Stimulated activated CD8-positive, alpha-beta memory T cell treated with anti-CD3 and anti-CD28 coated beads, Interleukin-7, amount 100 ng/mL, for 1 hour (primary cell): ENCODE measurements at places on chromosomes 2 and 18.

DNA sequence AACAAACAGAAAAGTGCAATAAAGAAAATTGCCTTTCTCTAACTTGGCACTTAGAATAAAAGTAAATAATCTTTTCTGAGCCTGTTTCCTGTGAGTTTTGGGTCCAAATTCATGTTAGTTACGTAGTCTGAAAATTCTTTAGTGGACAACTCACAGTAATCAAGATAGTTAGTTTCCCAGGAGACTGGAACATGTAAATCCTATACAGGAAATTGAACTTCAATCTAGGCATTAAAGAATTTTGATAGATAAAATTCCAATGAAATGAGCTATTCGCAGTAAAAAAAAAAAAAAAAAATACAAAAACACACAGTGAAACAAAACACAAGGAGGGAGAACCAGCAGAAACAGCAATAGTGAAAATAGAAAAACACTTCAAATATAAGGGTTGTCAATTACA, 83.8 kb upstream of the REG3G start:
- DNase-seq = no peak

DNA sequence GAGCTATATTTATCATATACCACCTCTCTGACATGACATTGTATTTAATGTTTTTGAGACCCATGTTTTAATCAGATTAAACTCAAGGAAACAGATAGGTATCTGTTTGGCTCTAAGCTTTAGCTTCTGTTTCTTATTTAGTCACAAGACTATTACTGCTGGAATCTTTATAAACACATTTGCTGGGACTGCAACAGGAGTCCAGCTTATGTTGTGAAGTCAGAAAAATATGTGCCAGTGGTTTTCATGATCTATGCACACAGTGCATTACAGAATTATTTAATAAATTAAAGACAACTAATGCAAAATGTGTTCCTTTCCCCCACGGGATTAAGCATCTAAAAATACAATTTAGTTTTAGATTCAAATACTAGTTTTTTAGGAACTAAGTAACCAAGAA, 338.9 kb downstream of the ZEB2 start:
- DNase-seq = no peak

- no peak for DNase-seq
Measured at GRCh38 chr18:75455249-75456198, 28.0 kb upstream of the SMIM21 start.

DNA sequence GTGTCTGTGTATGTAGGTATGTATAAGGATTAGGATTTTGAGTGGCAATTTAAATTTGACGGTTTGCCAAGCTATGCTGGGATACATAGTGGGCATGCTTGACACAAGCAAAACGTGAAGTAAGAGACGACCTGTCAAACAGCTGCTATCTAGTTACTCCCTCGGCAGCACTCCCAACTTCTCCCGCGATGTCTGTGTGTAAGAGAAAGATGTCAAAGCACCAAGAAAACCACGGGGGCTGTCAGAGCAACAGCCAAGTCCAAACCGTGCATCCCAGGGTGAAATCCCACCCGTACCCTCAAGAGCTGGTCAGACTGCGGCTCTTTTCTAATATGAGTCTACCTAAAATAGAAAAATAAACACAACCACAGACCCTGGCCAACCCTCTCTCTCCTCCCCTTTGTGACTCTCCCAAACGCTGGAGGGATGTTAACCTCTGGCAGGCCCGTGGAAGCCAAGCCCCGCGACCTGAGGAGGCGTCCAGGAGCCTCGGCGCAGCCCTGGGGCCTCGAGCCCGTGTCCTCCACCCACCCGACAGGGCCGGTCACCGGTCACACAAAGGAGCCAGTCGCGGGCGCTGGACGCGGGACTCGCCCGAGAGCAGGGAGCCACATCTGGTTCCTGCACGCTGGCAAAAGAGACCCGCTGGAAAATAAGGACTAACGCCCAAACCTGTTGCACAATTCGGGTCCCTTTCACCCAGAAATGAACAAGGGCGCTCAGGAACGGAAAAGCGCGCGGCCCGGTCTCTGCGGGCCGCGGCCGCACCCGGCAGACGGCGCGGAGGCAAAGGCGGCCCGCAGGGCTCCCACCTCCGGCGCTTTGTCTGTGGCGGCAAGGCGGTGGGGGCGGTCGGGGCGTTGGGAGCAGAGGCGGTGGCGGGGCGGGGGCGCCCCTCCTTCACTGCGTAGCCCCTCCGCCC, 925 bp downstream of the SESTD1 start:
- DNase-seq = no peak

- DNase-seq = no peak
Measured at GRCh38 chr2:158102446-158102845, 770 bp downstream of the UPP2 start.

GRCh38 chr2:27800856-27801255, 29.3 kb downstream of the MRPL33 start:
- no peak for DNase-seq

DNA sequence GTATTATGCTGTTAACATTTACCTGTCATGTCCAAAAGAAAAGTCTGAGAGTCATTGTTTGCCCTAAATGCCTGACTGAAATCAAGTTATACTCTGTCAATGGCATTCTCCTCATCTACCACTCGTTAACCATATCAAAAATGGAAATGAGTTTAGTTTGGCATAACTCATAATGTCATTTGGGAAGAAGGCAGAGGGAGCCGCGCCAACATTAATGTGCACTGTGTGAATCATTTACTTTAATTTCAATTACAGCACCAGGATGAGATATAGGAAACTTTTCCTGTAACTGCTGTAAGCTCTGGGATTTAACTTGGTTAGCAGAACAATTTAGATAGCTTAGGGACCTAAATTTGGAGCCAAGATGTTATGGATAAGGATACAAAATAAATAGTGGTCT, 871.2 kb upstream of the POU3F3 start:
- DNase-seq = no peak

DNA sequence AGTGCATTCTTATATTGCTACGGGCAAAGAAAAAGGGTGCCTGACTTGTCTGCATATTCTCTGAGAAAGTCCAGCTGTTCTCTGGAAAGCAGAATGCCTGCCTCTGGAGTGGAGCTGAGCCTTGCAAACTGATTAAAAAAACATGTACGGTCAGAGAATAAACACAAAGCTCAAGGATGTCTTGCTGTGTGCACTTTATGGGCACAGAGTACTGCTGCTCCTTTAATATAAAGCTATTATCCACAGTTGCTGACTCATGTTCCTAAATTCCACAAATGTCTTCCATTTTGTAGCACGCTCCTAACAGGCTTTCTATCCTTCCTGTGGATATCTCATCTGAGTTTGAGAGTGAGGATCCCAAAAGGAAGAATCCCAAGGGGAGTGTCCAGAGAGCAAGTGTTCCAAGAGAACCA, 229.0 kb downstream of the MREG start:
- no peak for DNase-seq

- no peak for DNase-seq
Measured at GRCh38 chr18:31204166-31204565, 41.5 kb upstream of the DSC1 start.

- no peak for DNase-seq
Measured at GRCh38 chr2:72103161-72103560, 44.5 kb downstream of the CYP26B1 start.

DNA sequence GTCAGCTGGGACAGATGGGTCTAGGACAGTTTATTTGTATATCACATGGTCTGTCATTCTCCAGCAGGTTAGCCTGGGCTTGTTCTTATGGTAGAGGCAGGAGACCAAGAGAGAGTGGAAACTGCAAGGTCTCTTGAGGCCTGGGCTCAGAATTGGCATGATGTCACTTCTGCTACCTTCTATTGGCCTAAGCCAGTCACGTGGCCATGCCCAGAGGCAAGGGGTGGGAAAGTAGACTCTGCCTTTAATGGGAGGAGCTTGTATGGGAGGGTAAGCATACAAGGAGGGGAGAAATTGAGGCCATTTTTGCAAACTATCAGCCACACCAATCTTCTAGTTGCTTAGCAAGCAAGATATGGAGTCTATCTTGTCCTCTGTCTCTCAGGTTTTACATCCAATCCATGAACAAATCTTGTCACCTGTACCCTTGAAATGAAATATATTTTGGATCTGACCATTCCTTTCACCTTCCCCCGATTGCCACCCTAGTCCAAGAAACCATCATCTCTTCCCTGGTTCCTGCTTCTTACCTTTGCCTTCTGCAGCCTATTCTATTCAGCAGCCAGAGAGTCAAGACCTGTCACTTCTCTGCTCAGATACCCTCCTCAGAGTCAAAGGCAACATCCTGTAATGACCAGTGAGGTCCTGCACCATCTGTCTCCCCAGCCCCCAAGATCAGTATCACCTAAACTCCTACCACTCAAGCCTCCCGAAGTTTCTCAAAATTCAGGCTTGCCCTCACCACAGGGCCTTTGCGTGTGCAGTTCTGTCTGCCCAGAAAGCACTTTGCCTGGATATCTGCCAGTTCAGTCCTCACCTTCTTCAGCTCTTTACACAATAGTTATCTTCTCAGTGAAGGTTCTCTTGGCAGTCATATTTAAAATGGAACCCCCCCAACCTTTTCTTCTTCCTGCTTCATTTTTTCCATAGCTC, 240.0 kb downstream of the LOXHD1 start:
- DNase-seq = no peak

DNA sequence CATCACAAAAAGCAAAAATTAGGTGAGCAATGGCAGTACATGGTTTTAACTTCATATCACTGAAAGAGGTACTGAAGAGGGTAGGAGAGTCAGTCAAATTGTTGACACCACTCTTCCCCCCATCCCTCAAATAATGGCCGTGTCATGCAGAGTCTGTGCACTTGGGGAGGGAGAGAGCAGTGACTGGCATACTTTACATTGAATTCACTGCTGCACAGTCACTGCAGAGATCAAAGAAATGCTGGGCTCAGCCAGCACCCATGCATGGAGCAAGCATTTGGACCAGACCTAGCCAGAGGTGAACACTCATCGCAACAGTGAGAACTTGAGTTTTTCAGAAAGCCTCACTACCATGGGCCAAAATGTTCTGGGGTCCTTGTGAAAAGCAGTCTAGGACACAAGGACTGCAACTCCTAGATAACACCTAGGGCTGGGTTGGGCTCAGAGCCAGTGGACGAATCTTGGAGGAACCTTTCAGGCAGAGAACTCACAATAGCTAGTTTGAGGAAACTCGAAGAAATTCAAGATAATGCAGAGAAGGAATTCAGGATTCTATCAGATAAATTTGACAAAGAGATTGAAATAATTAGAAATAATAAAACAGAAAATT, 112.9 kb downstream of the NR4A2 start:
- no peak for DNase-seq

DNA sequence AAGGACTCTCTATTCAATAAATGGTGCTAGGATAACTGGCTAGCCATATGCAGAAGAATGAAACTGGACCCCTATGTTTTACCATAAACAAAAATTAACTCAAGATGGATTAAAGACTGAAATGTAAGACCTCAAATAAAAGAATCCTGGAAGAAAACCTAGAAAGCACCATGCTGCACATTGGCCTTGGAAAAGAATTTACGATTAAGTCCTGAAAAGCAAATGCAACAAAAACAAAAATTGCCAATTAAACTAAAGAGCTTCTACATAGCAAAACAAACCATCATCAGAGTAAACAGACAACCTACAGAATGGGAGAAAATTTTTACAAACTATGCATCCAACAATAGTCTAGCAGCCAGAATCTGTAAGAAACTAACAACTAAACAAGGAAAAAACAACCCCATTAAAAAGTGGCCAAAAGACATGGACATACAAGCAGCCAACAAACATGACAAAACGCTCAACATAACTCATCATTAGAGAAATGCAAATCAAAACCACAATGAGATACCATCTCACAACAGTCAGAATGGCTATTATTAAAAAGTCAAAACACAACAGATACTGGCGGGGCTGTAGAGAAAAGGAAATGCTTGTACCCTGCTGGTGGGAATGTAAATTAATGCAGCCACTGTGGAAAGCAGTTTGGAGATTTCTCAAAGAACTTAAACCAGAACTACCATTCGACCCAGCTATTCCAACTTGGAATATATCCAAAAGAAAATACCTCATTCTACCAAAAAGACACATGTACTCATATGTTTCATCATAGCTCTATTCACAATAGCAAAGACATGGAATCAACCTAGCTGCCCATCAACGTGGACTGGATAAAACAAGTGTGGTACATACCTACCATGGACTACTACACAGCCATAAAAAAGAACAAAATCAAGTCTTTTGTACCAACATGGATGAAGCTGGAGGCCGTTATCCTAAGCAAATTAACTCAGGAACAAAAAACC, 30.6 kb downstream of the SEPTIN10 start:
- no peak for DNase-seq

GRCh38 chr2:139613264-139613663, 833.1 kb upstream of the NXPH2 start:
- DNase-seq = no peak

GRCh38 chr2:88545118-88545517, 82.1 kb downstream of the EIF2AK3 start:
- DNase-seq = no peak

- no peak for DNase-seq
Measured at GRCh38 chr2:204669382-204669781, 124.1 kb downstream of the PARD3B start.

GRCh38 chr2:71997843-71998242, 149.8 kb downstream of the CYP26B1 start:
- DNase-seq = no peak

- no peak for DNase-seq
Measured at GRCh38 chr2:120691410-120691809, 44.3 kb upstream of the GLI2 start.

GRCh38 chr2:6783238-6783614, 82.5 kb downstream of the CMPK2 start:
- no peak for DNase-seq

DNA sequence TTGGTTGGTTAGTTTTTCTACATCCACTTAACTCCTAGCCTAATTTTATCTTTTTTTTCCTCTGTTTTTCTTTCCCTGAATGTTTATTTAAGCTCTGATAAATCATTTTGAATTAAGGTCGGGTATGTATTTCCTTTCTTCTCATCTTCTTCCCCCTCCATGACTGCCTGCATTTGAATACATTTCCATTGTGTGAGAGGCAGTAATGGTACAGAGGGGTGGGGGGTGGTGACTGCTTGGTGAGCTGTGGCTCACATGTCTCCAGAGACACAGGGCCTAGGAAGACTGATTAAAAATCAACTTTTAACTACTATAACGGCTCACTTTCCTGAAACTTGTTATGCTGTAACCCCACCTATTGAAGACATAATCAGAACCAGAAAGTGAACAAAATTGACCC, 58.0 kb downstream of the NEDD4L start:
- DNase-seq = no peak

GRCh38 chr2:194992648-194993047, 664.4 kb upstream of the SLC39A10 start:
- no peak for DNase-seq

- no peak for DNase-seq
Measured at GRCh38 chr2:178473931-178474330, 4.5 kb downstream of the FKBP7 start.

GRCh38 chr2:138455691-138456090, 45.9 kb upstream of the SPOPL start:
- DNase-seq = no peak

GRCh38 chr18:46546111-46546640, 110.8 kb downstream of the LOXHD1 start:
- DNase-seq = no peak

DNA sequence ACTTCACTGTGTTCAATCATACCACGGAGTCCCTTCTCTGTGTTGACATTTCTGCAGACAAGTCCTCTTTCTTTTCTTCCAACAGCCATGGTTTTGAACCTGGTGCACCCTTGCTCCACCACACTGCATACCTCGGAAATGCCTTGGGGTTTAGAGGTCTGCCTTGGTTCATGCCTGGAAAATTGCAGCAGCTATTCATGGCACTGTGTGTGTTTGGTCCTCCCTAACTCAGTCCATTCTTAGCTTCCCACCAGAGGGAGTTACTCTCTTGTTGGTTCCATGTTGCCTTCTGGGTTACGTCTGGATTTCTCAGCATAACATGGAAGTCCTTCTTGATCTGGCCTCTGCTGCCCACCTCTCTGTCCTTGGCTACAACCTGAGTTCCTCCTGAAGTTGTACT, 206.0 kb downstream of the FHOD3 start:
- no peak for DNase-seq
